ENCODE measurements at places on chromosomes 13 and 19.
A peak's percentile ranks its signal among the peaks of the same experiment; 100 is the strongest.

DNA sequence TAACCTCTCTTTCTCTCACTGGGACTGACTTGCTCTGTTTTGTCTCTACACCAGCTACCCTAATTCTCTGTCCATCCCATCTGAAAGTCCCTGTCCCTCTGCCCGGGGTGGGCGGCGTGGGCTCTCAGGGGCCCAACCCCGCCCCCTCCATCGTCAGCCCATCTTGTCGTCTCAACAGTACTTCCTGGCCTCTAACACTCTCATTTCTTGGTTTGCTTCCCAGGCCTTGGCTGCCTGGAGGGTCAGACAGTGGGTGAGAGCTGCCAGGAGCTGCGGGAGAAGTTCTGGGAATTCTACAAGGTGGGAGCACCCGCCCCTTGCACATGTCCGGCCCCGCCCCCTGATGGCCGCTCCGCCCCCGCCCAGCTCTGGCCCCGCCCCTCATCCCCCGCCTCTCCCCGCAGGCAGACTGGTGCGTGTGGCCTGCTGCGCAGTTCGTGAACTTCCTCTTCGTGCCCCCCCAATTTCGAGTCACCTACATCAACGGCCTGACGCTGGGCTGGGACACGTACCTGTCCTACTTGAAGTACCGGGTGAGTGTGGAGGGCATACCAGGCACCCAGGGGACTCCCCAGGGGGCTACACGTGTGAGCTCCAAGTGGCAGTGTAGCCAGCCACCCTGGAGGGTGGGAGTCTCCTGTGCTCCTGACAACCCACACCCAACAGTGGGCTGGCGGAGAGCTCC lies 1.7 kb downstream of the MPV17L2 start:
- peak; percentile 40 for DNase-seq

- no peak for DNase-seq
Observed at GRCh38 chr13:75931116-75931515, 295.0 kb downstream of the LMO7 start.

GRCh38 chr13:31945202-31945961 lies 86.2 kb upstream of the FRY start:
- peak; percentile 15 for DNase-seq

DNA sequence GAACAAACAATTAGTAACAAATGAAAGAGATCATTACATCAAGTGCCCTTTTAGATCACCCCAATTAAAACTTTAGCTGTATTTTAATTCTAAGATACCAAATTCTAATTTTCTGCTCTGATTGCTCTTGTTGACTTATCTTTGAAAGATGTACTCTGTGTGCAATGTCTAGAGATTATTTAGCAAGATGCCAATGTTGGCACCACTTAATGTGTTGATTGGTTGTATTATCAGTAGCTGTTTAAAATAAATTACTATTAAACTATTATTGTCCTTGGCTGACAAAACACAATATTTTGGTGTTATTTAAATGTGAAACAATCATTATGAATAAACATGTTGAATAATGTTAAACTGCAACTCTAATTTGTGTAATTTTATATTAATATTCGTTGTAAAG lies 386.0 kb downstream of the DACH1 start:
- DNase-seq, result no peak

DNA sequence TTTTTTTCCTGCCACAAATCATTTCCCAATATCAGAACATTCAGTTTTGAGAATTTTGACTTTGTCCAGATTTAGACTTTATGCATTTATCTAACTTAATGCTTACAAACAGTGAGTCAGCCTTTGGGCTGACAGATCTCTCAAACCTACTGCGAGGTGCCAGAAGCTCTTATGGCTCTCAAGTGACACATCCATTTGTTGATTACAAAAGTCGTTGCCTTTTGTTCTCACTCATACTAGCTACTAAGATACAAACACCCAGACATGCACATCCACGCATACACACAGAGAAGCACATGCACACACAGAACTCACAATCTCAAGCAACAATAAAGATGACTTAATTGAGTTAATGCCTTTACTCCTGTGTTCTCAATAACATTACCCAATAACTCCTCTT lies 1147.5 kb downstream of the DIAPH3 start:
- DNase-seq, result no peak

DNA sequence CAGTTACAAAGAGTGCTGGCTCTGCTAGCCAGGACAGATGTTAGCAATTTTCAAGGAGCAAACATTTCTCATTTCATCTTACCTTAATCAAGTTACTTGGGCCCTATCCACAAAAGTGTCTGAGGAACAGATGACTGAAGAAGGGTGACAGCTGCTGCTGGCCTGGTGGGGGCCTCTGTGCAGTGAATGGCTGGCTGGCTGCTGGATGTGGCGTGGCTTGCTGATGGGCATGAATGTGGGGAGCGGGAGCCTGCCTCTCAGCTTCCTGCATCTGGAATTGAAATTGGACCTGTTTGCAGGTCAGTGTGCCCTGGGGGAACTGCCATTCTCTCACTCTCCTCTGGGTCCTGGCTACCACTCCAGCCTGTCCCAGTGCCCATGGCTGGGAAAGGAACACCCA lies 94.7 kb downstream of the RGCC start:
- DNase-seq, result no peak

- DNase-seq, result no peak
Observed at GRCh38 chr13:103147961-103148360, 81.7 kb upstream of the SLC10A2 start.

DNA sequence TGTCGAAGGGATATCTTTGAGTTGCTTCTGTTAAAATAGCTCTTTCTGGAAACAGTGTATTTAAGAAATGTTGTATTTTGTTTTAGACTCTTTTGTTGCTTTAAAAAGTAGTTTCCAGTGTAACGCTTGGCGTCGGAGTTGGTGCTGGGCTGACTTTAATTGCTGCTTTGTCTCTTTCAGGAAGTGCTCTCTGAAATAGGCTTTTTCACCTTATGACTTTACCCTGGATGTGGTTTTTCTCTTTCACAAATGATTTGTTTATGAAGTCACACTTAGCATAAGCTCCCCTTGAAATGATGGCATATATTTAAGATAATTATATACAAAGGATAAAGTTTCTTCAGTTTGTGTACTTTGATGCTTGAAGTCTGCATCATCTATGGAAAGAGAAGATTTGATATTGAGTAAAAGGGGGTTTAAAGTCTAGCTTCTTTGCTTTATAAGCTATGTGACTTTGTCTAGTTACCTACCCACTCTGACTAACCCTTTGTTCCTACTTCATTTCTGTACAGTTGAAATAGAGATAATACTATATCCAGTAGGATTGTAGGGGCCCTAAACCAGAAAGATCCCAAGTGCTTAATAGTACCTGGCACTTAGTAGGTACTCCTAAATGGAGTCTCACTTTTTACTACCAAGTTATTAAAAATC lies at the start of gene GPR18:
TSS of gene GPR18 (minus strand) at position 170 of the 651 bp plus-strand sequence. CDS start 2,507 bp downstream, outside the sequence.
- no peak for DNase-seq

DNA sequence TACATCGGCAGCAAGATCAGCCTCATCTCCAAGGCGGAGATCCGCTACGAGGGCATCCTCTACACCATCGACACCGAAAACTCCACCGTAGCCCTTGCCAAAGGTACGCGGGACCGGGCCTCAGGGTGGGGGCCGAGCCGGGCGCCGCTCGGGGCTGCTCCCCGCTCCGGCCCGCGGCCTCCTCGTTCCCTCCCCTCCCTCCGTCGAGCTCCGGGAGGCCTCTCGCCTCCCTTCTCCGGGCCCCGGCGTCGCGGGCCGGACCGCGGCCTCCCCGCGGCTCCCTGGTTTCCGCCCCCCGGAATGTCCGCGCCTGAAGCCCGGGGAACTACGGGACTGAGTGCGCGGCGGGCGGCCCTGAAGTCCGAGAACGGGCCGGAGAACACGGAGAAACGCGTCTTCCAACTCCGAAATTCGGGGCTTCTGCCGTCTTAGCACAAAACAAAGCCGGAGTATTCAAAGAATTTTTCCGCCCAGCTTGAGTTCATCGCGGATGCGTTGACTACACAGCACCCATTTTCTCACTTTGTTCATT lies 423 bp downstream of the LSM14A start:
- DNase-seq, result no peak

DNA sequence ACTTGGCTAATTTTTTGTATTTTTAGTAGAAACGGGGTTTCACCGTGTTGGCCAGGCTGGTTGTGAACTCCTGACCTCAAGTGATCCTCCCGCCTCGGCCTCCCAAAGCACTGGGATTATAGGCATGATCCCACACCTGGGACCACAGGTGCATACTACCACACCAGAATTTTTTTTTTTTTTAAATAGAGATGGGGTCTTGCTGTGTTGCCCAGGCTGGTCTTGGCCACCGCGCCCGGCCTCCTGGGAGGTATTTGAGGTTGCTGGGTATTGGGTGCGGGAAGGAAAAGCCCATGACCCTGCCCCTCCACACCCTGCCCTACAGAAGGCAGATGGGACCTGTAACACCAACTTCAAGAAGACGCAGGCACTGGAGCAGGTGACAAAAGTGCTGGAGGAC lies 13.6 kb downstream of the ACTMAP start:
- DNase-seq, result no peak

- no peak for DNase-seq
Observed at GRCh38 chr19:45660636-45661035, 7.4 kb upstream of the GIPR start.

- DNase-seq, result no peak
Observed at GRCh38 chr19:4737955-4738600, 14.4 kb upstream of the DPP9 start.

GRCh38 chr13:30133554-30133912 lies 173.8 kb downstream of the KATNAL1 start:
- DNase-seq, result no peak

DNA sequence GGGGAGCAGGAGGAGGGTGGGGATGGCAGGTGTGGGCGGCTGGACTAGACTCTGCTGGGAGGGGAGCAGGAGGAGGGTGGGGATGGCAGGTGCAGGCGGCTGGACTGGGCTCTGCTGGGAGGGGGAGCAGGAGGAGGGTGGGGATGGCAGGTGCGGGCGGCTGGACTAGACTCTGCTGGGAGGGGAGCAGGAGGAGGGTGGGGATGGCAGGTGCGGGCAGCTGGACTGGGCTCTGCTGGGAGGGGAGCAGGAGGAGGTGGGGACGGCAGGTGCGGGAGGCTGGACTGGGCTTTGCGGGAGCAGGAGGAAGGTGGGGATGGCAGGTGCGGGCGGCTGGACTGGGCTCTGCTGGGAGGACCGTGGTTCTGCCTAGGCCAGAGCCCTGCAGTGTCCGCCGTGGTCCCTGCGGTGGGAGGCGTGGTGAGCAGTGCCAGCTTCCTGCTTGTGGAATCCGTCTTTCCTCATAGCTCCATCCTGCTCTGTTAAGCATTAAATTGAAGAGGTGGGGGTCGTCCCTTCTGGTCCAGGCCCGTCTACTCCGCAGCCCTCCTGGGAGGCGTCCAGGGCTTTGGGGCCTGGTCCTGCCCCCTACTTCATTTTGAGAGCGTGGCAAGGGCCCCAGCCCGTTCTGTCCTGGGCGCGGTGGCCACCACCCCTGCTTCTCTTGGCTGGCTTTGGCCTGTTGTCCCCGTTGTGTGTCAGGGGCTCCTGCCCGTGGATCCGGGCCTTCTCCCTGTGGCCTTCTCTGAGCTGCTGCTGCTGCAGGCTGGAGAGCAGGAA lies 4.7 kb downstream of the SPPL2B start:
- no peak for DNase-seq

GRCh38 chr19:43763473-43763939 lies 8.7 kb upstream of the SMG9 start:
- DNase-seq, result no peak

DNA sequence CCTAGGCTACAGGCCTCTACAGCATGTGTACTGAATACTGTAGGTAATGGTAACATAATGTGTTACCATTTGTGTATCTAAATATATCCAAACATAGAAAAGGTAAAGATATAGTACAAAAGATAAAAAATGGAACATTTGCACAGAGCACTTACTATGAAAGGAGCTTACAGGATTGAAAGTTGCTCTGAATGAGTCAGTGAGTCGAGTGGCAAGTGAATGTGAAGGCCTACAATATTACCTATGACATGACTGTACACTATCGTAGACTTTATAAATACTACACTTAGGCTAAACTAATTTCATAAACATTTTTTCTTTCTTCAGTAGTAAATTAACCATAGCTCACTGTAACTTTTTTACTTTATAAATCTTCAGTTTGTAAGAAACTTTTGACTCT lies 35.1 kb downstream of the LPAR6 start:
- no peak for DNase-seq

- DNase-seq, result no peak
Observed at GRCh38 chr19:31574251-31574973, 225.2 kb upstream of the TSHZ3 start.

DNA sequence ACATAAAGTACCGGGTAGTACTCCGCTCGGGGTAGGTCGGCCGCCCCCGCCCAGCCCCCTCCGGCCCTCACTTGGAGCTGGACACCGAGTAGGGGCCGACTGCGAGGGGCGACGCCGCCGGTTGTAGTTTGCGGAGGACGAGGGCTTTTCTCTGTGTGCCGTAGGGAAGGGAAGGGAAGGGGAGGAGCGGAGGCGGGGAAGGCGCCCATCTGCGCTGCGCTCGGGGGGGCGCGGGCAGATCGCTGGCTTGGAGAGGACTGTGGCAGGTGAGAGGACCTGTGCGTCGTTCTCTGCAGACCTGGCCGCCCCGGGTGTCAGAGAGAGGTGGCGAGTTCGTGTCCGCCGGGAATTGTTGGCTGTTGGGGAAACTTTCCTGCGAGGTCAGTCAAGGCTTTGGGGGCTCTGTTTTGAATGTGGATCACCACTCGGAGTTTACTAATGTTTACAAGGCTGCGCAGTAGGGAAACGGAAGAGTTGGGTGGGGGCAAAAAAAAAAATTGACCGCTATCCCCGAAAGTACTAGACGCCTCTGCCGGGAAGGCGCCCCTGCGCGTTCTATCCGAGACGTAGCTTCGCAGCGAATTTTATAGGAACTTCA lies 1.4 kb downstream of the ING1 start:
- no peak for DNase-seq

- DNase-seq, result no peak
Observed at GRCh38 chr13:73967397-73968165, 166.6 kb downstream of the KLF12 start.

DNA sequence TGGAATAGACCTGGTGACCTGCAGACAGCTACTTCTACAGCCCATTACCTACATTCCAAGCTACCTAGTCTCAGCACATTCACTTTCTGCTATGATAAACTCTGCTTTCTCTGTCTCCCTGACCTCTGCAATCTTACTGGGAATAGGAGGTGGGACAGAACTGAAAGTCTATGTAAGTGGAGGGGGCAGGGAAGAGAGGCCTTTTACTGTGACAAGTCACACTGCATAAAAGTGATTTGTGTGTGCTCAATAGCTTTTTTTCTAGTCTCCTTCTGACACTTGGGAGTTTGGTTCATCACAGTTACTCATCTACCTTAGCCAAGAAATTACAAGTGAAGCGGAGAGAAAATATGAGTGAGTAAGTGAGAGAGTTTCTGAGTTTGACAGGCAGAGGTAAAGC lies 322.4 kb downstream of the OLFM4 start:
- DNase-seq, result no peak

- DNase-seq, result no peak
Observed at GRCh38 chr13:49213539-49213938, 6.6 kb upstream of the MLNR start.

DNA sequence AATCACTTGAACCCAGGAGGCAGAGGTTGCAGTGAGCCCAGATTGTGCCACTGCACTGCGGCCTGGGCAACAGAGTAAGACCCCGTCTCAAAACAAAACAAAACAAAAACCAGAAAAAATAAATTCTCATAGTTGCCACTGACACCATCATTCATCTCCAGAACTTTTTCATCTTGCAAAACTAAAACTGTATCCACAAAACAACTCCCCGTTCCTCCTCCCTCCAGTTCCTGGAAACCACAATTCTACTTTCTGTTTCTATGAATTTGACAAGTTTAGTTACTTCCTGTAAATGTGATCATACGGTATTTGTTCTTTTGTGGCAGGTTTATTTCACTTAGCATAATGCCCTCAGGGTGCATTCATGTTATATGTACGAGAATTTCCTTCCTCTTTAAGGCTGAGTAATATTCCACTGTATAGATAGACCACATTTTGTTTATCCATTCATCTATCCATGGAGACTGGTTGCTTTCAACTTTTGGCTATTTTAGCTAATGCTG lies 13.2 kb upstream of the ADGRE5 start:
- DNase-seq, result no peak
